ENCODE measurements at places on chromosomes 13 and 19.

DNA sequence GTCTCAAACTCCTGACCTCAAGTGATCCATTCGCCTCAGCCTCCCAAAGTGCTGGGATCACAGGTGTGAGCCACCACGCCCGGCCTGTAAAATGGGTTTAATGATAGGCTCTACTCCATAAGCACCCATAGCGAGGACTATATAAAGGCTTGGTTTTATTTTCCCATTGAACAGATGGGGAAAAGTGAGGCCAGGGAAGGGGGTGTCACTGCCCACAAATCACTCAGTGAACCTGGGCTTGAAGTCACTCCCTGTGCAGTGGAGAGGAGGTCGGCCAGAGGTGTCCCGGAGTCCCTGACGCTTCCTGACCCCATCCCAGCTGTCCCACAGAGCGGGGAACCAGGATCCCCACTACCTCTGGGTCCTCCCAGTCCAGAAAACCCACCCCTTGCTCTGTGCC, 14.9 kb downstream of the TLE2 start:
- no peak for DNase-seq

- no peak for DNase-seq
These were observed 170.3 kb downstream of the TSHZ3 start for GRCh38 chr19:31178833-31179470.

DNA sequence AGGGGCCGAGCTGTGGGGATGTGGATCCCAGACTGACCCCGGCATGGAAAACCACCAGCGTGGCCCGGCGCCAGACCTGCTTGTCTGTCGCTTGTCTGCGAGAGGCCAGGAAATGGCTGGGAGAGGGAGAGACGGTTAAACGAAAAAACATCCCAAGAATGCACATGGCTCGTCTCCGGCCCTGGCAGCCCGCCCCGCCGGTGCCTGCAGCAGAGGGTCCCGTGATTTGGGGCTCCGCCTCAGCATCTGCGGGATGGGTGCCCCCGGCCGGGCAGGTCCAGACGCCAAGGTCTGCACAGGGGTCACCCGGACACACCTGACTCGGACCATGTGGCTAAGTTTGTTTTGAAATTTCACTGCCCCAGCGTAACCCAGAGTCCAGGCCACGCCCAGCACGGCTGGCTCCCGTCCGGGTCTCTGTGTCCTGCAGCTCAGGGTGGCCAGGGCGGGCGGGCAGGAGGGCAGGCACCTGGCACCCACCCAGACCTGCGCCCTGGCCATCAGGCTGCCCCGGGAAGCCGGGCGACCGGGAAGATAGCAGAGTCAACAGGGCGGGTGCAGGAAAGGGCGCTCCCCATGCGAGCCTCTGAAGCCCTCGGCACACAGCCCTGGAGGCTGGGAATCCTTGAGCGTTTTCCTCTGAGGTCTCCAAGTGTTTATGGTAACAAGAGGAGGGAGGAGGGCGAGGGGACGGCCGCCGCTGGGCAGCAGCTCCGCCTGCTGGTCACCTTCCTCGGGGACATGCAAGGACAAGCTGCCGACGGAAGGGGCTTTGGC, 103.2 kb downstream of the GADD45B start:
- peak; percentile 17 for DNase-seq

GRCh38 chr19:35290381-35291127, 1.4 kb upstream of the MAG start:
- DNase-seq: no peak

DNA sequence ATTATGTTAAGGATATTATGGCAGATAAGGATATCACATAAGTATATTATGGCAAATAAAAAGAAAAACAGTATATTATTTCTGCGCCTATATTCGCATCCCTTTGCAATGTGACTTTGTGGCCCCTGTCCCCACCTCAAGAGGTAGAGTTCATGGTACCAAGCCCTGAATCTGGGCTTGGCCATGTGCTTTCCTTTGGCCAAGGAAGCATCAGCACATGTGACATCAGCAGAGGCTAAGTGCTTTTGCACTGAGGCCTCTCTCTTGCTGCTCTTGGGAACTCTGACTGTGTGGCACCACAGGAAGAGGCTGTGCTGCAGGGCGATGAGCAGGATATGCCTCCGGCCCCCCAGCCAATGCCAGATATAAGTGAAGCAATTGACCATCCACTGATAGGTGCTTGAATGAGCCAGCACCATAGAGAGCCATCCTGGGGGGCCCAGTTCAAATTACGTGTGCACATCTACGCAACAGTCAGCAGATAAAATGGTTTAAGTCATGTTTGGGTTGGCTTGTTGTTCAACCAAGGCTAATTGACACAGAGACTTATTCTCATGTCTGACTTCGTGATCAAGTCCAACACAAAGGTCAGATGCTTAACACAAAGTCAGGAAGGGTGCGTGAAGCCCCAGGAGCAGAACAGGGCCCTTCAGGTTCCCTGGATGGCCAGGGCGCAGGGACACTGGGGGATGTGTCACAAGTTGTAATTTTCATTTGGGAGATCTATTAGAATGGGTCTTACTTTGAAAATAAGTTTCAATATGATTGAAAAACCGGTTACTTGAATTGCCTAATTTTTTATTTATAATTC, 173.3 kb downstream of the COL4A1 start:
- no peak for DNase-seq

DNA sequence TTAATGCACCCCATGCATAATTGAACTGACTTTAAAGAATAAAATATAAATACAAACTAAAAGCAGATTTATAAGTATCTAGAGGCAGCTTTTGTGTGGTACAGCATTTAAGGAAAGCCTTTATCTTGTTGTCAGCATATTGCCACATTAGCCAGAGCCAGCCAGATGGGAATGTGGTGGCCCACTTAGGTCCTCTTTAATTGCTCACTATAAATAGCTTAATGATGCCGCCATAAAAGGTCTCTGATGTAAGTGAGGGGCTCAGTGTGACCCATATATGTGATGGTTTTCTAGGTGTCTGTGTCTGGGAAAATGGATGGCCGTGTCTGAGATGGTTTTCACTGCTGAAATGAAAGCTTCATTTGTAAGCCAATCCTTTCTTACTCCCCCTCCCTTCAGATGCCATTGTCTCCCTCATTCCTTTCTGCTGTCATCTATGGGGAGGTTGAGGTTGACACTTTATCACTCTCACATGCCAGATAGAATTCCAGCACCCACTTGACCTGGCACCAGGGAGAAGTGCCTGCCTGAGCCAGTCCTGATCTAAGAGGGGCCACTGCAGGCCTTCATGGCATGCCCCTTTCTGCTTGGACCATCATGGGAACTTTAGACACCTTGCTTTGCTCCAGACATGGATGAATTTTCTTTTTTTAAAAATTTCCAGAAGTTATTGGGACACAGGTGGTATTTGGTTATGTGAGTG, 135.3 kb downstream of the MTUS2 start:
- DNase-seq: no peak

DNA sequence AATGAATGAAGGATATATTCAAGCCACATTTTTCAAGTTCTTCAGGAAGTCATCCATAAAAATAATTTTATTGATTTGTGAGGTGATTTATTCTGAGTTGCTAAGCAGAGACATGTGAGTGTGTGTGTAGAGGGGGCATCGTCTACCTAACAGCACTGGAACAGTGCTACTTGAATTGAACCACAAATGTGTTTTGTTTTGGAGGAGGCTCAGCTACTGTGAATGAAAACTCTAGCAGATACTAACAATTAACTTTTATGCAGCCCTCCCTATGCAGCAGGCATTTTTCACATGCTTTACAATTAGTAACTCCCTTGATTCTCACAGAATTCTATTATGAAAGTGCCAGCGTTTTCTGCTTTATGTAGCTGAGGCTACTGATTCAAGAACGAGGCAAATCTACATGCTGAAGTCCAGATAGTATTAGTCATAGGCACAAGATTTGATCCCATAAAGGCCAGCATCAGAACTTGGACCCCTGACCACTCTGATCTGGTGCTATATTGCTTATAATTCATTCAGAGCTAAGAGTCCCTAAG, 103.7 kb downstream of the MYO16 start:
- DNase-seq: no peak

GRCh38 chr13:62309904-62310303, 894.3 kb upstream of the PCDH20 start:
- DNase-seq: no peak

- DNase-seq: no peak
These were observed 16.6 kb downstream of the OLFM4 start for GRCh38 chr13:53045189-53045588.

DNA sequence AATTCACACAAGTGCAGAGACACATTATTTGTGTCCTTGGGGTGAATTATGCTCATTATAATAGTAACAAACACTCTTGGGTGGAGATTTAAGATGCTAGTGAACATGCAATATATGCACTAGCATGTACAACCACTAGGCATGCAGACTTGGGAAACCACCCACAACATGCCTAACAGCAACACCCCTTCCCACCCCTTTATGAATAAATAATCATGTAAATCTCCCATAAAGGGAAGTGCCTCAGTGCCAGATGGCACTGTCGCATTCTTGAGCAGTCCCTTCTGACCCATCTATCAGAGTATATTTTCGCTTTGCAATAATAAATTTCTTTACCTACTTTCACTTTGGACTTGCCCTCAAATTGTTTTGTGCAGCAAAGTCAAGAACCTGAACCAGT, 1362.2 kb downstream of the OLFM4 start:
- DNase-seq: no peak

DNA sequence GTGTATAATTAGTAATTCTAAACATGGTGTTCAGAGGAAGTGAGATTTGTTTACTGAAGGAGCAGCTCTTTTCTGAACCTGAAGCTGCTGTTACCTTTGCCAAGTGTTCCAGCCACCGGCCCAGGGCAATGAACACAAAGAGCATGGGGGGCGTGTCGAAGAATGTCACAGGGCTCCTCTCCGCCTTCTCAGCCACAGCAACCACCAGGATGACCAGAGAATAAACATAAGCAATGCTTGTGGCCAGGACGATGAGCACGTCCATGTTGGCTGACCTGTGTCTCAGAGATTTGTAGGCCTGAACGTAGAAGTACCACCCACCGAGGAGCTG, 53.1 kb downstream of the ATP7B start:
- no peak for DNase-seq

DNA sequence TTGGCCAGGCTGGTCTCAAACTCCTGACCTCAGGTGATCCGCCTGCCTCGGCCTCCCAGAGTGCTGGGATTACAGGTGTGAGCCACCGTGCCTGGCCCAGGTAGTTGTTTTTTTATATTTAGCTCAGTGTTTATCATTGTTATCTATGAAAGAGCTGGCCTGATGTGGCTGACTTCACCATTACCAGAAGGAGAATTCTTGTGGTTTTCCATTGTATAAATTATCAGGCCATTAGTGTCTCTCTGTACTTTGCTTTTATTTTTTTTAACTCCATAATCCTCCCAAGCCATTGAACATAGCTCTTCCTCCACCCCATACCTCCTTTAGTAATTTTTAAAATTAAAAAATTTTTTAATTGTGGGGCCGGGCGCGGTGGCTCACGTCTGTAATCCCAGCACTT, 24.2 kb downstream of the CERS4 start:
- no peak for DNase-seq

DNA sequence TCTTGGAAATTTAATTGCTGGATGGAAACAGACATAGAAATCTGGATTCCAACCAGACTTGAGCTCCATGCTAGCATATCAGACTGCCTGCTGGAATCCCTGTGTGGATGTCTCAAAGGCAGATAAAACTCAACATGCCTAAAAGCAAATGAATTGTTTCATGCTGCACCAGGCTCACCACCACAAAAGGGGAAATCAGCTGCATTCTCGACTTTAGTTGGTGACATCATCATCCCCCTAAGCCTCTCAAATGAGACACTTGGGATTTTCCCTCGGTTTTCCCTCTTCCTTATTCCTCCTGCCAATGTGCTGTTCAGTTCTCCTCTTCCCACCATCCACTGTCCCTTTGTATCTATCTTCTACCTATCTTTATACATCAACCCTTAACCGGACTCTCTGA, 134.3 kb downstream of the ZDHHC20 start:
- DNase-seq: no peak

DNA sequence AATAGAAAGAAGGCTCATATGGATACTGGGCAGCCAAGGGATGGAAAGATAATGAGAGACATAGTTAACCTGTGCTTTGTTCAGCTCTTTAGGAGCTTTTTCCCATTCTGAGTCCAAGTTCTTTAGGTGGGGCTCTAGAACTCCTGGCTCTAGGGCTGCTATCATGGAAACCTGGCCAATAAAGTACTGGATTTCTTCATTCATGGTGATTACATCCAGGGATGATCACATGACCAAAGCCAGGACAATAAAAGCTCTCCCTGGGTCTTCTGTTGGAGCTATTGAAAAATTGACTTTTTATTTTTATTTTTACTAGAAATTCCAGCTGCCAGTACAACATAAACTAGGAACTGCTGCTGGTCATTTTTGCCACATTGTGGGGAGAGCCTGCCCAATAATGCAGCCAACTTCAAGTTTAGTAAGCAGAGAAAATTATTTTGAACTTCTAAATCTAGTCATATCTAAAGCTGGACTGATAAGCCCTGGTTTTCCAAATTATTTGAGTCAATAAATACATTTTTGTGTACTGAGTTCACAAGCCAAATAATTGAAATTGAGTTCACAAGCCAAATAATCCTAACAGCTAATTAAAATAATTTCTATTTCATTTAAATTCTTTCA, 224.9 kb upstream of the STARD13 start:
- DNase-seq: no peak

DNA sequence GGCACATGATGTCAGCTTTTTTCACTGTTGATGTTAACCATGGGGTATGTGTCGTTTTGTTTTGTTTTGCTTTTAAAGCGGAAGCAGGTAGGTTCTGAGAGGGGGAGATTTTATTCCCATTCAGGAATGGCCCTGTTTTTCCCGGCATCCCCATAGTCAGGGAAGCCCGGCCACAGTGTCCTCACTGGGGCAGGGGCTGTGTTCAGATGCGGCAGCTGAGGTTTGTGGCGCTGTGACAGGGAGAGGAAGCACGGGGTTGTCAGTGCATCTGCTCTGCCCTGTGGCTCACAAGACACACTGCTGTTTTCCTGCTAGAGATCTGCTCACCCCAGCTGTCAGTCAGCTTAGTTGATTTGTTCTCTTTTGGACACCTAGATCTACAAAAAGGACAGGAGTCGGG, 27.6 kb downstream of the ANKRD27 start:
- DNase-seq: no peak

- DNase-seq: peak; percentile 21
These were observed 128.7 kb downstream of the TSHZ3 start for GRCh38 chr19:31220540-31220939.

- no peak for DNase-seq
These were observed 2.3 kb downstream of the SLC46A3 start for GRCh38 chr13:28716511-28716910.
